NT2/D1 (cell line): ENCODE measurements at places on chromosomes 3 and 15.

DNA sequence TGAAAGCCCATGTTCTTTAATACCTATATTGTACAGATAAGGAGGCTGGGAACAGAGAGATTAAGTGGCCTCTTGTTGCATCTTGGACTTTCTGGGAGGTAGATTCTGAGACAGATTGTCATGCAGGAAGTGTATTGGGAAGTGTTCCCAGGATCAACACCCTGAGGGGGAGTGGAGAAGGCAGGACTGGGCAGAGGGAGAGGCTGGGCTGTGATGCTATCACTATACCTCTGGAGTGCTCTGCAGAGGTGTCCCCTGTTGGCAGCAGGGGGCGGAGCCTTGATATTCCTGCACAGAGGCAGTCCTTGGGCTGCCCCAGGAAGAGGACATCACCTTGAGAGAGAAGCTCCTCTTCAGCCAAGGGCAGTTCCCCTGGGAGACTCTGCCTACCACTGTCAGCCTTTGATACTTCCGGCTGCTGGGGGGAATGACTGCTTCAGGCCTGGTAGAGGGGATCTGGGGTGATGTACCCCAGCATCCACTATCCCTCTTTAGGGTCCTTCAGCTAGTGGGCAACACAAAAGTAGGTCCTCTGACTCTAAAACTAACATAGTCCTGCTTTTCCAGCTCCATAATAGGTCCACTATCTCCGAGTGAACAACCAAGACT lies 97.4 kb upstream of the RNU6-1 start:
- DNase-seq = no peak

DNA sequence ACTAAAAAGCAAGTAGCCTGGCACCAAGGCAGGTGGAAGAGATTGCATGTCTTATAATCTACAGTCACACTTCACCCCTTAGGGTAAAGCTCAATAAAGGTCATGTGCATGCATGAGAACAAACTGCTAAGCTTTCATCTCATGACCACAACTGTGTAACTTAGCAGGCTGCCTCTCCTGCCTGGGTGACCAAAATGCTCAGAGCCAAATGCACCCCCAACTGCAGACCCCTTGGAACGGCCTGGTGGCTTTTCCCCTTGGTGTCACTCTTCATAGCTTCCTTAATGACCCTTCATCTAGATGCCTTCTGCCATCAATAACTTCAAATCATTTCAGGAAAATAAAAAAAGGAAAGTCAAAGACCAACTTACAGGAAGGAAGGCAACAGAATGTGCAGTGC lies 88.1 kb downstream of the ADAMTS17 start:
- no peak for DNase-seq

DNA sequence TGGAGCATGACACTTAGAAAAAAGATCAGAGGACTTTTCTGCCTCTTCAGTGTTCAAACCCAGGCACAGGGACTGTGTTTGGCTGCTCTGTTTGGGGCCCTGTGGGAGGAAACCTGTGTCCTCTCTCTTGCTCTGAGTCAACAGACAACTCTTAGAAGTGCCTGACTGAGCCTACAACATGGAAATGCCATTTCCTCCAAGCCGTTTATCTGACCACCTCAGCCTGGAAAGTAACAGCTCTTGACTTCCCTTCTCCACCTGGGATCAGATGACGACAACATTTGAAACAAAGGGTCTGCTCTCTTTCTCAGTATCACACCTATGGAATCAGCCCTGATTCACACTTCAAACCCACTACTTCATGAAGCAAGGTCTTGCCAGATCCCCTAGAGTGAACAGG lies 91.3 kb upstream of the CTDSPL start:
- no peak for DNase-seq

DNA sequence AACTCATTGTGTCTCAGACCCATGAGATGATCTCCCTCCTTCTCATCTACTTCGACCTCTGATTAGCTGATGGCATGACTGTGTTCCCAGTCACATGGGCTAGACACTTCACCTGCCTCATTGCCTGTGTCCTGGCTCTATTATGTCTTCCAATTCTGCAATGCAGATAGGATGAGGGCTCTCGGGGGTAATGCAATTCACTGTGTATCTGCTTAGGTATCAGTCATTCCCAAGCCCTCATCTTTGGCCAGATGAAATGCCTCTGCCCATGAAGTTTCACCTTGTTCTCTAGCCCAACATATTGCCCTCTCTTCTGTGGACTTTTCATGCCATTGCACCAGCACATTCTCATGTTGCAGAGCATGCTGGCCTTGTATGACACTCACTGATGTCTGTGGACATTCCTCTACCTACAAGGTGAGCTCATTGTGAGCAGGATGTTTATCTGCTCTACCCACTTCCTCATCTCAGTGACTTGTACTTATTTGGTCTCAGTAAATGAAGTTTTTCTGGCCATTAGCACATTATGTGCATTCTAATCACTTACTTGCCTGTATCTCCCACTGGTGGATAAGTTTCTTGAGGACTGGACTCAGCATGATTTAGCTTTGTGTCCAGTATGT lies 32.3 kb downstream of the MOBP start:
- DNase-seq = no peak

GRCh38 chr3:139780593-139780992 lies 102.8 kb upstream of the NMNAT3 start:
- DNase-seq = no peak

DNA sequence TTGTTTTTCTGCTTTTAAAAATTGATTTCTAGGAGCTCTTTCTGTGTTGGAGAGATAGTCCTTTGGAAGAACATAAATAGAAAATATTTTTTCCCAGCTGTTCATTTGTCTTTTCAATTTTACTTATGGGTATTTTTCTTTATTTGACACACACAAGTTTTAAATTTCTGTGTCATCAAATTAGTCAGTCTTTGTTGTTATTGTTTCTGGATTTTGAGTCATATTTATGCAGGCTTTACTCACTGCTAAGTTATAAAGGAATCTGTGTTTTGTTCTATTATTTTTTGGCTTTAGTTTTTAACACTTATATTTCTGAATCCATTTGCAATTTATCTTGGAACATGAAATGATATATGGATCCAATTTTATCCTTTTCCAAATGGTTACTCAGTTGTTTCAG lies 5.9 kb upstream of the GHSR start:
- no peak for DNase-seq

DNA sequence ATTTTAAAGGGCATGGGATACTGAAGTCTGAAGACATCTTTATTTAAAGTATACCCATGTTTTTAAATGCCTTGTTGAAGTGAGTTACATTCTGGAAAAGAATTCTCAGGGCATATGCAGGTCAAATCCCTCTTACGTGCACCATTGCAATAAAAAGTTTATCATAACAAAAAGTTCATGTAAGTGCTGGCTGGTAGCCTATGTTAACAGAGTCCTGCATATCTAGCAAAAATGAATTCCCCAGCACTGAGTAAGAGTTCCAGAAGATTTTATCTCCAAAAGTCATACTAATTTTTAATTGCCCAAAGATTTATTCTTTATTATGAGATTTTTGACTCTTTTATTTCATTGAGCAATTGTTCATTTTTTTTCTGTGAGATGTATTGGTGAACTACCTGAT lies 104.7 kb upstream of the ROBO1 start:
- no peak for DNase-seq

DNA sequence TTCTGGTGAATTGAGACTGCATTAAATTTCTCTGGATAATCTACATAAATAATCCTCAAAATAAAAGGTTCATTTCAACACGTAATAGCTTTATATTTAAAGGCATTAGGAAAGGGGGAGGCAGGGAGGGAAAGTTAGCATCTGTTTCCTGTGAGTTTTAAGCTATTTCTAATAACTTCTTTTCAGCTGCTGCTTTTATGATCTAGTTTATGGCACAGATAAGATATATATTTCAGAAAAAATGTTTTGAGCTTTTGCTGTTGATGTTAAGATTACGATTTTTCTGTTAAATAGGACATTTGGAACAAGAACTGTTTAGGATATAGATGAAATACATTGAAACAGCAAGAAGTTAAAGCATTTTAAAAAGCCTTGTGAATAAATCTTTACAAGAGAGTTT lies 30.0 kb downstream of the UBE2E1 start:
- no peak for DNase-seq

- no peak for DNase-seq
These were observed 403.2 kb downstream of the MECOM start for GRCh38 chr3:169260296-169260695.

DNA sequence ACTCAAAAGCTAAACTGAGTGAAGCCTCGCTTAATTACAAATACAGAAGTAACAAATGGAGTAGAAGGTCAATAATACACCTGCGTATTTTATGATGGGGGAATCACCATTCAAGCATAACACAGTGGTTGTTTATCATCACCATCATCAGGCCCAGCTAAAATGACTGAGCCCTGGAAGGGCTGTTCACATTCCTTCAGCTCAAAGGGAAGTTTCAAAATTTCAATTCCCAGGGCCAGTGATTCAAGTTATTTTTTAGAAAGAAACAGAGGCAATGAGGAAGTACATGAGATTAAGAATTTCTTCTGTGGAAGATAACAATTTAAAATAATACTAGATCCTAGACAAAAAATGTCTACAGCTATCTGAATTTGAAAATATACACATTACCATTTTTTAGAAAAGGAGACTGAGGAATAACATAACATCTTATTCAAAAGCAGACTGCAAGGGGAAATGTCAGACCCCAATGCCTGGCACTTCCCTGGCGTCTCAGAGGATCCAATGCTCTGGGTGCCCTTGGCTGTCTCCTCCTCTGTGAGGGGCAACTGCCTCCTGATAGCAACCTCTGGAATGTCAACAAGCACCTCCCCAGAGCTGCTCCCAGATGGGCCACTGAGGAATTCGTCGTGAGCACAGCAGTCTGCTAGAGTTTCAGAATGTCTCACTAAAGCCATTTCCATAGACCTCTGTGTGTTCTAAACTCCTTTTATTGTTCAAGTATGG lies 22.8 kb downstream of the EHD4 start:
- no peak for DNase-seq

GRCh38 chr15:62883938-62884479 lies 158.5 kb upstream of the TPM1 start:
- no peak for DNase-seq

DNA sequence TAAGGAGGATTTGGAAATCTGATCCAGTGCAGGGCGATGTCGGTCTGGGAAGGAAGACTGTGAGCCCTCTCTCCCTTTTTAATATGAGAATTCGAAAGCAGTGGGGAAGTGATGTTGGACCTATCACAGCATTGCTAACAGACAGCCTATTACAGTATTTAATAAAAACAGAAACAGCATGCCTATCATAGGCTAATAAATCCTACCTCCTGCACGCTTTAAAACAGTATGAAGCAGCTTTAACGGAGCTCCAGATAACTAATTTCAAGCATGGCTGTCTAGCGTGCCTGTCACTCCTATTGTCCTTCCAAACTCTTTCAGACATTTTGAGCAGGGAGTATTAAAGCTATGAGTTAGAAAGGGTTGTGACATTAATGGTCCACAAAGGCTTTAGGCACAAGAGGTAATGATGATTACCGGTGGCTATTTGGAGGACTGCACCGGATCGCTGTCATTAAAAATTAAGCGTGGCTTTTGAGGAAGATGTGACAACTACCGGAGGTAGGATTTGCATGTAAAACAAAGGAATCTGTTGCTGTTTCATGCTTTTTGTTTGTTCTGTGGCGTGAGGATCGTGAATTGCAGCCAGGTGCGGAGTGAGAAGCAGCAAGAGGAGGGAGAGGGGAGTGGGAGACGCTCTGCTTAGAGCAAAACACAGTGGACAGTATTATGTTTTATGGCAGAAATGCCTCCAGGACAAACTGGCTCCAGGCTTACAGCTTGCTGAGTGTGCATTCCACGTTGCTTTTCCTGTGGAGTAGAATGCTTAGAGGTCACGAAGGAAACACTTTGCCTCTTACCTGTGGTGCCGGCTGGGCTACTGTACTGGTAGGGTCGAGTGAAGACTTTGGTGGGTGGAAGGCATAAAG lies at the start of gene KCNMB2:
KCNMB2 (plus strand) TSS at position 226 of the 869 bp plus-strand sequence.
- DNase-seq = no peak

GRCh38 chr3:129030611-129031010 lies 29.5 kb downstream of the EFCC1 start:
- no peak for DNase-seq

DNA sequence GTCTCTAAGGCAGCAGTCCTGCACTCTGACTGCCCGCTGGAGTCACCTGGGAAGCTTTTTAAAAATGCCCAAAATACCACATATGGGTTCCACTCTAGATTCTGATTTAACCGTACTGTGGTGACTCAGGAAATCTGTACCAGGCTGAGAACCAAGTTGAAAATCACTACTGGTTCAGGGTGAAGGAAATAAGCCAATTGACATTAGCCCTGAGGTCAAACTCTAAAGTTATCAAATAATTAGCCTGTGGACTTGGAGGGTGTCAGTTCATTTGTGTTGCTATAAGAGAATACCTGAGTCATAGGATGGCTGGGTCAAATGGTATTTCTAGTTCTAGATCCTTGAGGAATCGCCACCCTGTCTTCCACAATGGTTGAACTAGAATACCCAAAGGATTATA lies 321.7 kb upstream of the ROPN1 start:
- DNase-seq = no peak

DNA sequence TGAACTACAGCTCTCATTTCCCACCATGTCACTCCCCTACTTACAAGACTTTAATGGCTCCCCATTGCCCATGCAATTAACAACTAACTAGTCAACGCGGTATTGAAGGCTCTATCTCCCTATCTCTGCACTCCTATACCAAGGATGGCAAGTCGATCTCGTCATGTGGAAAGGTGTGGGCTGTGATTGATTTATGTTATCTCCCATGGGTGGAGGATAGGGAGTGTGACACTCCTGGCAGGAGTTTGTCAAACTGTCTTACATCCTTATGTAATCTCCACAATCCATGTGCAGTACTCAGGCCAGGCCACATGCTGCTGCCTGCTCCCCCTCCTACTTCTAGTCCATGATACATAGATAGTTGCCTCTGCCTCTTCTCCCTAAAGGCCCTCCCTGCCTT lies 3.2 kb upstream of the RORA start:
- DNase-seq = no peak

DNA sequence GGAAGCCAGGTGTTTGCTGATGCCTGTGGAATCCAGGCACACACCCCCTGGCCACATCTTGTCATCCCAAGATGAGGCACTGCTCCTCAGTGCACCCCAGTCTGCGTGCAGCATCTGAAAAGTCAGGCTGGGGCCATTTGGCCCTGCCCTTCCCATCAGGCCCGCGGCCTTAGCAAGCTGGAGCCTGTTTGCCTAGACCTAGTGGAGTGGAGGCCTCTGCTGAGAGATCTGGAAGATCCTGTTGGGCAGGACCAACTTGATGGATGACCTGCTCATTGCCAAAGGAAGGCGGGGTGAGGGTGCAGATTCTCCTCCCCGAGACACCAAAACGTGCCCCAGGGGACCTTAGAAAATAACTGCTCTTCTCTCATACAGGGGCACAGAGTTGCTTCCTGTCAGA lies 220.2 kb downstream of the SHQ1 start:
- no peak for DNase-seq

GRCh38 chr3:23201154-23201838 lies 1.8 kb upstream of the UBE2E2 start:
- no peak for DNase-seq

- no peak for DNase-seq
These were observed 182.2 kb upstream of the ICE2 start for GRCh38 chr15:60661080-60661645.

GRCh38 chr15:61724251-61724939 lies 335.9 kb downstream of the VPS13C start:
- DNase-seq = no peak
